Stimulated activated CD4-positive, alpha-beta T cell treated with anti-CD3 and anti-CD28 coated beads, Interleukin-4, amount 100 ng/mL, for 48 hours (primary cell): ENCODE measurements at places on chromosomes 2 and 18.

- no peak for DNase-seq
Observed at GRCh38 chr2:222452422-222452950, 28.1 kb downstream of the SGPP2 start.

GRCh38 chr2:178796079-178796677 is 11.0 kb downstream of the TTN start:
- no peak for DNase-seq

GRCh38 chr2:25268139-25268538 is 73.6 kb downstream of the DNMT3A start:
- DNase-seq: no peak

GRCh38 chr2:61177727-61178549 is 15.9 kb downstream of the C2orf74 start:
- DNase-seq: peak; percentile 10

DNA sequence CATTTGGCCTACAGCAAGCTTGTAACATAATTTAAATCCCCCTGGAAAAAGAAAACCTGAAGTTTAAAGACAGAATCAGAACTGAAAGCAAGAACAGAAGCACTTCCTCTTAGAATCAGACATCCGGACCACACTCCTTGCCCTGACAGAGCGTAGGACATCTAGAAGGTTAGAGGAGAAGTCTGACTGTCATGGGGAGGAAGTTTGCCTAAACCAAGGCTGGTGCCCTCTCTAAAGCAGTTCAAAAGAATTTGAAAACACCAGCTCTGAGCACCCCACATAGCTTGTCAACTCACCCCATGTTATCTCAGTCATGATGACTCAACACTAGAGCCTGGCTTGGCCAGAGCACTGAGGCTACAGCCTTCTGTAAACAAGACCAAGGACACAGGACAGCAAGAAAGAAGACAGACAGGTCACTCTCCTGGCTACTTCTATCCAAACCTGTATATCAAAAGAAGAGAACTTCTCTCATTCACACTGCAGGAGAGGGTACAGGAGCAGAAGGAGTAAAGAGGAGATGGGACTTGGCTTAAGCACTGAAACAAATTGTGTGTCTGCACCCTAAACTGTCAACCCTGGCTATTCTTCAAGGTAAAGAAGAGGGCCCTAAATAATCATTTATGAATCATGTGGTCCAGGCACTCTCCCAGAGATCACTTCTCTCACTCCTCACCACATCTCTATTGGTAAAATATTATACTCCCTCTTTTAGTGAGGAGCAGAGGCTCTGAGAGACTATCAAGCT is 198.6 kb downstream of the MEMO1 start:
- no peak for DNase-seq

GRCh38 chr2:1743396-1744150 is 742 bp downstream of the PXDN start:
- DNase-seq: no peak

GRCh38 chr2:25491966-25492532 is 150.3 kb upstream of the DNMT3A start:
- DNase-seq: no peak

- no peak for DNase-seq
Observed at GRCh38 chr2:190929919-190930318, 49.3 kb downstream of the GLS start.

- no peak for DNase-seq
Observed at GRCh38 chr2:73292316-73292905, 937 bp downstream of the EGR4 start.

DNA sequence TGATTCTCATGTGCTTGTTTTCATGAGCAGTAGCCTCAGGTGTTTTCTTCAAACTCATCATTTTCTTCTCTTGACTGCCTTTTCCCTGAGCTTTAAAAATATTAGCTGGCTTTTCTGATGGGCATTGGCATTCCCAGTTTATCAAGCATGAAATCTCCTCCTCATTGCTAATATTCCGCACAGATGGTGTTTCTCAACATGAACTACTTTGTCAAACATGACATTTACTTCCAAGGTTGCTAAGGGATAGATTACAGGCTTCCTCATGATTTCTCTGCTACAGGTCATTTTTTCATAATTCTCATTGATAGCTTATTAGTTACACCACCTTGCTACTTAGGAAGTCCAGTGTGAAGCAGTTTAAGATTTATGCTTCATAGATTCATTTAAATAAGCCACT is 1116.9 kb upstream of the CNTNAP5 start:
- DNase-seq: no peak

GRCh38 chr18:13176847-13177246 is 41.7 kb upstream of the LDLRAD4 start:
- DNase-seq: no peak

DNA sequence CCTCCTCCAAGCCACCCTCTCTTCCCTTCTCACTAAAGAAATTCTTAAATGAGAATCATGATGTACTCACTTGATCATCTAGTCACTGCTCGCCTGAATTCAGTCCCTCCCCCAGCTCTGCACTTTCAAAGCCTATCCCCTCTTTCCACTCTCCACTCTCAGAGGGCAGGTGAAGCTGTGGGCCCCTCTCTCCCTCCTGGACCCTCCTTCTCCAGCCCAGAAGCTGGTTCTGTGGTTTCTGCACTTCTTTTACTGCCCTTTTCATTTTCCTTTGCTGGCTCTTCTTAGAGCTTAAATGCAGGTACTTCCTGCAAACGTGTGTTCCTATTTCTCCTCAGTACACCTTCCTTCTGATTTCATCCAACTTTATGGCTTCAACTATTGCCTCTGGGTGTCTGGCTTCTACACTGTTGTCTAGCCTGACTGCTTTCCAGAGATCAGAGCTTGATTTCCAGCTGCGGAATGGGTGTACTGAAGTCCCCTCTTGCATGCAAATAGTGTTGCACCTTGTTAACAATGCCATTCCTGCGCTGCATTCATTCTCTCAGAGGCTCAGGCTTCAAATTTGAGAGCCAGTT is 15.3 kb upstream of the TXNDC2 start:
- DNase-seq: no peak

GRCh38 chr2:189337656-189338055 is 103.6 kb upstream of the WDR75 start:
- DNase-seq: no peak

GRCh38 chr2:1672738-1673137 is 71.6 kb downstream of the PXDN start:
- DNase-seq: no peak

- DNase-seq: no peak
Observed at GRCh38 chr2:238104691-238105371, 4.7 kb downstream of the ESPNL start.

DNA sequence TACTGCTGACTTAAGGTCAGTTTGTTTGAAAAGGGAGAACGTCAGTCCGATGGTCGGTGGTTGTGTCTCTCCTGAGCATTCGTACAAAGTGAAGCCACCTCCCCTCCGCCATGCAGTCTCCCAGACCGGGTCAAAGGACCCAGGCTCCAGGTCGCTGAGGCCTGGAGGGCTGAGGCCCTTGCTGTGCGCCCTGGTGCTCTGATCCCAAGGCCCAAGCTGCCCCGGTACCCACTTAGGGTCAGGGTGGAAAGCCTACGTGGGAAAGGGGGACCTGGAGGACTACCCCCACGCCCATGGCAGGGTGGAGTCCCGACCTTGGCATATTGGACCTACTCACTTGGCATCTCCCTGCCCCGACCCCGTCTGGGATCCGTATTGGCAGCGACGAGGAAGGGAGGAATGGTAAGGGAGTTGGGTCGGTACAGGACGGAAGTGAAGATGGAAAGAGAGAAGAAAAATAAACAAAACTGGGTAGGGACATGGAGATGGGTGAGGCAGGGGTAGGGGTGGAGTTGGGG is 8.0 kb upstream of the SIX3 start:
- DNase-seq: no peak

DNA sequence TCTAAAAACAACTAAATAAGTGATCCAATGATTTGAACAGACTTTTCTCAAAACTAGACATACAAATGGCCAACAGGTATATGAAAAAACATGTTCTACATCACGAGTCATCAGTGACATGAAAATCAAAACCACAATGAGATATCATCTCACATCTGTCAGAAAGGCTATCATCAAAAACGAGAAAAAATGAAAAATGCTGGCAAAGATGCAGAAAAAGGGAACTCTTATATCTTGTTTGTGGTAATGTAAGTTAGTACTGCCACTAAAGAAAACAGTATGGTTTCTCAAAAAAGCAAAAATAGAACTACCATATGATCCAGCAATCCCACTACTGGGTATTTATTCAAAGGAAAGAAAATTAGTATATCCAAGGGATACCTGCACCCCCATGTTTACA is 255.3 kb upstream of the FBXO11 start:
- DNase-seq: no peak

GRCh38 chr2:202815548-202816360 is 55.8 kb downstream of the ICA1L start:
- DNase-seq: no peak

DNA sequence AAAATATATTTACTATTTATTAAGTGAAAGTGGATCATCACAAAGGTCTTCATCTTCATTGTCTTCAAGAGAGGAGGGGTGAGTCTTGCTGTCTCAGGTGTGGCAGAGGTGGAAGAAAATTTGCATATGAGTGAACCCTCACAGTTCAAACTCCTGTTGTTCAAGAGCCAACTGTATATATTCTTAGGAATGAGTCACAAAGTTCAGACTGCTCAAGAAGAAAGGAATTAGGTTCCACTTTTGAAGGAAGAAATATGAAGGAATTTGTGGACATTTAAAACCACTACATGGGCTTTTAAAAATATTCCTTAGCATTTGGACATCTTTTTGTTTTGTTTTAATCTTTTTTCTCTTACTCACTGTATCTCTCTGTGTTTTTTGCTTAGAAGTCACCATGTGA is 212.6 kb downstream of the INSIG2 start:
- no peak for DNase-seq

DNA sequence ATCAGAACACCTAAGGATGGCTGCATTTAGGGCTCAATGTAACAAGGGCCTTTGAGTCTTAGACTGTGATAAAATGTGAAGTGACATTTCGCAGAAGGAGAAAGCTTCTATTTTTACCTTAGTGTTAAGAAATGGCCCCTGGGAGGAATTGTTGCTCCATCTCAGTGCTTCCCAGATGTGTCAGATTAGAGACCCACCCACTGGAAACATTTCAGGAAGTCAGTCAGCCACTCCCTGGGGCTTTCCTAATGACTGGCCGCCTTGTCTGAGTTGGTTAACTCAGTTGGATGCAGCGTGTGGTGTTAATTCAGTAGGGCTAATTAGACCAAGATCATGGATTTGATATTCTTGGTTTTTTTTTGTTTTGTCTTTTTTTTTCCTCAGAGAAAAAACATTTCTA is 355.9 kb downstream of the PIK3C3 start:
- DNase-seq: no peak

DNA sequence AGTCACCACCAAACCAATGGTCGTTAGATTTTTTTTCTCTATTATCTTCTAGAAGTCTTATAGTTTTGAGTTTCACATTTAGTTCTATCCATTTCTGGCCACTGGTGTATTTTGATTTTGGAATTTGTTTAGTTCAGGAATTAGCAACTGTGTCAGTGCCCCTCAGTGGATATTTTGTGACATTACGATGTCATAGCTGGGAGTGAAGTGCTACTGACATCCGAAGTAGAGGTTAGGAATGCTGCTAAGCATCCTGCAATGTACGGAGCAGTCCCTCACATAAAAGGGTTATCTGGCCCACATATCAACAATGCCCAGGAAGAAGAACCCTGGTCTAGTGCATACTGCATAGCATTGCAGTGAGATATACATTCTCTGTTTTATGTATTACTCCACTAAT is 157.4 kb upstream of the RGPD4 start:
- no peak for DNase-seq
